ENCODE measurements at places on chromosomes 16 and 17.

DNA sequence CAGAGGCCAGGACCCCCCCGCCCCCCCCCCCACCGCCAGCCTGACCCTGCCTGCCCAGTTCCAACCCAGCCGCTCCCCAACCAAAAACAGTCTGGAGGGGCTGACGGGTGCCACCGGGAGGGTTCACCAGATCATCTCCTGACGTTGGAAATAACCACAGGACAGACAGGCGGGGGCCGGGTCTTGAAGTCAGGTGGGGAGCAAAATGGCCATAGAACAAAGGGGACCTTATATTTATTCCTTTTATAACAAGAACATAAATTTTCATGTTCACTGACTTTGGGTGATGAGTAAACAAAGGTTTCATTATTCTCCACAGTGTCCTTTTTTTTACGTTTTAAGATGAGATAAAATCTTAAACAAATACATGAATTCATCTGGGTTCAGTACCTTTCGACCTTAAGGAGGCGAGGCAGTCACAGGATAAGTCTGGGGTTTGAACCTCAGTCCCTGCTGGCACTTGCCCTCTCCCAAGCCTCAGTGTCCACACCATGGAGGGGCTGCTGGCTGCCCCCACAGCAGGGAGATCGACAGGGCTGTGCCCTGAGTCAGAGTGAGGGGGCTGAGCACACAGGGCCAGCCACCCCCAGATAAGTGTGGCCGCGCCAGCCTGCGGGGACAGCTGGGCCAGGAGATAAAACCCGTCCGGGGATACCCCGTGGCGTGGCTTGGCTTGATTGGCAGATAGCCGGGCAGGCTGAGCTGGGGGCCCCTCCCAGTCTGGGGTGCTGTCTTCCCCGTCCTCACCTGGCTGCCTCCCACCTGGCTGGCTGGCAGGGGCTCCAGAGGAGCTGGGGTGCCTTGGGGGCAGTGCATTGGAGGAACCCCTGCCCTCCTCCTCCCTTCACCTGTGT lies 15.0 kb downstream of the SLC7A5 start:
- no peak for DNase-seq

DNA sequence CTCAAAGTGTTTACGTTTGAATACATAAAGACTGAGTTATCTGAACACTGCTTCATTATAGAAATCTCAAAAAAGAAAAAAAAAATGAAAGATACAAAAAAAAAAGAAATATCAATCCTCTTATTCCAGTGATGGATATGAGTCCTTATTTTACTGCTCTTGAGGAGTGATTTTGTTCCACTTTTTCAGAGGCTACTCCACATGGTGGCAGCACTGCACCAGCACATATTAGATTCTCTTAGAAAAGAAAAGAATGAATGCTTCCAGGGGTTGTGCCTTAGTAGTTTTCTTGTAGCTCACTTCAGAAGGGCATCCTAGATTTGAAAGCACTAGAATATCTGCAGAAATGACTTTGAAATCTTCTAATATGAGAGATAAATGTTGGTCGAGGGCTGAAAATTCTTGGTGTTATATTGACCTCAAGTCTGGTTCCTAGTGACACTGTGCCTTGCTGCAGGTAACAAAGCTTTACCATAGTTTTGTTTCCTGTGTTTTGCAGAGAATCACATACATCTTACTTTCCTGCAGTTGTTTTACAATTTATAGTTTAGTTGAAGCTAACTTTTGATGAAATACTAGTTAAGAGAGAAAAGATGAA lies 25.9 kb downstream of the AP2B1 start:
- DNase-seq, result peak; percentile 10

DNA sequence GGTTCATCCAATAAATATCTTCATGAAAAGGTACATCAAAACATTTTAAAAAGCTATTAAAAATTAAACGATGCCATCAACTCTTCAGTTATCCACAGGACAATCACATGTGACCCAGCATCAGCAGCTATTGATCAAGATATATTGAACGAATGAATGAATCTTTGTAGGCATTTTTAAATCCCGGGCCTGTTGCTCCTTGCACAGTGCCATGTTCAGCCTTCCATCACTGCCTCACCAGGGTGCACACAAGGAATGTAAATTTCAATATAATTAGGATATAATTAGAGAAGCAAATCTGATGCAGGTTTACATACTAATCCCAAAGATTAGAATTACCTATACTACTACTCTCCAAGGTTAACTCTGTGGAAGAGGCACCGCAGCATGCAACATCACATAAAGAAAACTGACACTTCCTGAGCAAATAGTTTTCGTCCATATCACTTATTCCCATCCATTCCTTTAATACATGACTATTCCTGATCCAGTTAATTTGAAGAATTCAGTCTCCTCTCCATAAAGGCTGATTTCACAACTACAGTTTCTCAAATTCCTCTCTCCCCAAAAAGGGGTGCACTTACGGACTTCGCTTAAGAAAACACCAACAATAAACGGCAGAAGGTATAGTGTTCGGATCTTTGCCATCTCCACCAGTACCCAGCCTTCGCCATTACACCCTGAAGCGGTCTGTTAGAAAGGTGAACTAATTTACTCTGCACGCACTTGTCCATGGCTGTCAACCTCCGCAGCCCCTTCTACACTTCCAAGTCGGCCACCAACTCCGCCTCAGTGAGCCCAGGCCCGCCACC lies 938 bp downstream of the NCOR1 start:
- no peak for DNase-seq

- no peak for DNase-seq
Observed at GRCh38 chr17:18959845-18960240, 7.9 kb downstream of the SLC5A10 start.

- DNase-seq, result peak; percentile 87
Observed at GRCh38 chr17:47719411-47720152, 13.5 kb upstream of the TBX21 start.

DNA sequence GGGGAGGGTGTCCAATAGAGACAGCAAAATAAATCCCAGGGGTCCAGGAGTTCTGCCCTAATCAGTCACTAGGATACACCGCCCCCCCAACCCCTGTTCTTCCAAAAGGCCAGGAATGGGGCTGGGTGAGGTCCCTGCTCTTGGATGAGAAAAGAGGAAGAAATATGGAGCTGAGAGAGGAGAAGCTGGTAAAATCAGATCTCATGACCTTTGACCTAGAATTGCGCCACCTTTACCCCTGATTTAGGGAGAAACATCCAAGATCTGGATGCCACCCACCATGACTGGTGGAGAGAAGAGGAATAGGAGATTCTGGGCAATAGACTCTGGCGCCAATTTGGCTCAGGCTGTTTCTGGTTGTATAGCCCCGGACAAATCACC lies 707 bp upstream of the CACNB1 start:
- no peak for DNase-seq

- no peak for DNase-seq
Observed at GRCh38 chr16:58177353-58177710, 20.6 kb downstream of the CSNK2A2 start.

DNA sequence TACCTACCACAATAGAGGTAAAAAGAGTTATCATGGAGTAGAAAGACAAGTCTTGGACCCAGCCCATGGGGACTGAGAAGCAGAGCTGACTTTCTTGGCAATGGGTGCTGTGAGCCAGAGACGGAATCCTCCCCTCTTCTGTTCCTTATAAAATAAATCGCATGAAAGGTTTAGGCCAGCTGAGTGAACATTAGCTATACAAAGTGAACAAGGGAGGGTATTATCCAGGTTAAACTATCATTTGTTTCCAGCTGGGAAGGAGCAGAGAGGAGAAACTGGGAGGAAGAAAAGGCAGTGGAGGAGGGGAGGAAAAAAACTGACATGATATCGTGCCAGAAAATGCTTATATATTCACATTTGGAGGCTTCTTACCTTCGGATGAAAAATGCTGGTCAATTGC lies 13.3 kb upstream of the PAFAH1B1 start:
- no peak for DNase-seq

DNA sequence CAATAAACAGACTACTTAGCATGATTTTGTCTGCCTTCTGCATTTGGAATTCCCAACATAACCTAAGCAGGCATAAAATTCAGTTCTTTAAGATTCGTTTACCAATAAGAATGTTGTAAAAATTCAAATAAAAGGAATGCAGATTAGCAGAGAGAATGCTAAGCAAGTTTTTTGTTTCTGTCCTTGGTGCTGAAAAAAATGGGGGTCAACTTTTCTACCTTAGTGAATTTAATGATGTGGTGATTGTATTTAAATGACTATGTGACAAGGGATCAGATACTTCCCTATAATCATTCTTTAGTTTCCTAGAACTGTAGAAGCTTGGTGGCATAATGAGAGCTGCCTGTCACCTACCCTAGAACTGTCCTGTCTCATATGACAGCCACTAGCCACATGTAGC lies 159.5 kb downstream of the RBFOX1 start:
- DNase-seq, result no peak

- DNase-seq, result no peak
Observed at GRCh38 chr16:85983064-85983463, 84.1 kb downstream of the IRF8 start.

DNA sequence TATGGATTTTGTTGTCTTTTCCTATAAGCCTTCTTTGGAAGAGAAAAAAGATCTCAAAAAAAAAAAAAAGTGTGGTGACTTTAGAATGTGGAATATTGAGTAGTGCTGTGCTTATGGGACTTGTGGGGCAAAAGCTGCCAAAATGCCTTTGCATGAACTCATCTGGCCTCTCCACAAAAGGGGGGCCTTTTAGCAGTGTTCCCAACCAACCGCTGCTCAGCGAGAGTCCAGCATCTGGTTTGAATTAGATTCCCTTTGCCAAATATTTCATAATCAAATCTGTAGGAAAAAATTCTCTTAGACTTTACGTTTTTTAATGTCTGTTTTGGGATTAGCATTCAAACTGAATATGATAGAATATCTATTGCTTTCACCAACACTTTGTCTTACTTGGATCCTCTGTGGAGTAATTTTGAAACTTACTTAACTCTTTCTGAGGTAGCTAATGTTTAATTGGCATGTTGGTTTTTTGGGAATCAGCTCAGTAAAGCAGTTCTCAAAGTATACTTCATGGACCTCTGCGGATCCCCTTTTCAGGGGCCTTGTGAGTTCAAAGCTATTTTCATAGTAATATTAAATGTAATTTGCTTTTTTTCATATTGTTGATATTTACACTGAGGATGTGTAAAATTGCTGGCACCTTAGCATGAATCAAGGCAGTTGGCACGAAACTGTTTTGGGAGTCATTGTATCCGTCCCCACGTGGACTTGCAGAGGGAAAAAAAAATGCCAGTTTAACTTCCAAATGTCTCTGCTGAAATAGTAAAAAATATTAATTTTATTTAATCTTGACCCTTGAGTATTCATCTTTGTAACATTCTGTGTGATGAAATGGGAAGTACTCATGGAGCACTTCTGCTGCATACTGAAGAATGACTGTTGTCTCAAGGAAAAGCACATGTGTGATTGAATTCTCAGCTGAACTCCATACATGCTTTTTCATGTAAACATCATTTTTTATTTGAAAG lies 34.7 kb upstream of the VPS4A start:
- DNase-seq, result no peak

DNA sequence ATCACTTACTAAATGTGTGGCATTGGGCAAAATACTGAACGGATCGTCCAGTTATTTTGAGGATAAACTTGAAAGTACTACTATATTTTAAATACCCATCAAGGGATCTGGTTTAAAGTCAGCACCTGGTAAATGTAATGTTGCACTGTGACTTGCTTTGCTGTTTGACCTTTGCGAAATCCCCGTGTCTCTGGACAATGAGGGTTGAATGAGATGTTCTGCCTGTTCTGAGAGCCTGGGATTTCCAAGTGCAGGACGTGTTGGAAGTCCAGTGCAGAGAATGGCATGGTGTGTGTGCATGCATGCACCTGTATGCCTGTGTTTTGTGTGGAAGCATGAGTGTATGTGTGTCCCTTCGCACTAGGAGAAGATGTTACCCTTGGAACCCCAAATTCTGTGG lies 106.6 kb downstream of the N4BP1 start:
- no peak for DNase-seq

GRCh38 chr17:77723071-77723908 lies 235.2 kb upstream of the TNRC6C start:
- no peak for DNase-seq

- peak; percentile 1 for DNase-seq
Observed at GRCh38 chr16:12971241-12971640, 69.8 kb downstream of the SHISA9 start.

DNA sequence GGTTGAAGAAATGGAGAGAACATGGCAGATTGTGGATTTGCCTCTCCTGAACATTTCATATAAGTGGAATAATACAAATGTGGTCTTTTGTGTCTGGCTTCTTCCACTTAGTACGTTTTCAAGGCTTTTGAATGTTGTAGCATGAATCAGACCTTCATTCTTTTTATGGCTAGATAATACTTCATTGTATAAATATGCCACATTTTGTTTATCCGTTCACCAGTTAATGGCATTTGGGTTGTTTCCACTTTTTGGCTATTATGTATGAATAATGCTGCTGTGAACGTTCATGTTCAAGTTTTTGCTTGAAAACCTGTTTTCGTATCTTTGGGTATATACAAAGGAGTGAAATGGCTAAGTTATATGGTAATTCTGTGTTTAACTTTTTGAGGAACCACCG lies 130.4 kb downstream of the TANC2 start:
- DNase-seq, result no peak

DNA sequence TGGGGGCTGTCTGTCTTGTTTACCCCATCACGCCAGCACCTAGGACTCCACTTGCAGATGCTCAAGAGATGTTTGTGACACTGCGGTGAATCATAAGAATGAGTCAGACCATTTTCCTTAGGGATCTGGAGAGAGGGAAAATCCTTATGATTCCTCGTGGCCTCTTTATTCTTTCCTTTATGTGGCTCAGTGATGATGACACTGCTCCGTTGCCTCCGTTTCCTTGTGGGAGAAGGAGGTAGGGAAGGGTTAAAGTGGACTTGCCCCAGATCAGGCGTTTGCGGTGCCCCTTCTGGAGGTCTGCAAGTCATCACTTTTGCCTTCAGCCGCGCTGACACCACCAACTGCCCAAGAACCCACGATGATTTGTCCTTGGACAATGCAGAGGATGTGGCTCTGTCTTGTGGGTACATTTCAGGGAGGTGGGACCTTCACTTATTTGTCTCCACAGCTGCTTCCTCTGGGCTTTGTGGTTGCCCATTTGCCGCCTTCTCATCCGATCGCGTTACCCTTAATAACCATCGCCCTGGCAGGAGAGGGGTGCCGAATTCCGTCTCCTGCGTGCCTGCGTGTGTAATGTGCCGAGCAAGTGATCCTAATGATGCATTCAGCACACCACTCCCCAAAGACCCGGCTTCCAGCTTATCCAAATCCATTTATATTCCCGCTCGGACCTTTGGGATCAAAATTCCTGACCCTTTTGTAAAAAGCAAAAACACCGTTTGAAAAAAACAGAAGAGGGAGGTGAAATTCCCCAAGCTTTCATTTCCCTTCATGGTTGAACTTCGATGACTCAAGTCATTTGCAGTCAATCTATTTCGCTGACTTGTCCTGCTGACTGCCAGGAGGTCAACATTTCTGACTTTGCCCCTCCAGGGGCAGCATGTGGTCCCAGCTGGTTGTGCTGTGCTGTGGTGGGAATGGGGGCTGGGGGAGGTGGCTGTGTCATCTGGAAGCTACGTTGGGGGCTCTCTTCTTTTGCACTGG lies 87.2 kb upstream of the IRX3 start:
- DNase-seq, result no peak
